ENCODE measurements at places on chromosomes 5 and 9.

DNA sequence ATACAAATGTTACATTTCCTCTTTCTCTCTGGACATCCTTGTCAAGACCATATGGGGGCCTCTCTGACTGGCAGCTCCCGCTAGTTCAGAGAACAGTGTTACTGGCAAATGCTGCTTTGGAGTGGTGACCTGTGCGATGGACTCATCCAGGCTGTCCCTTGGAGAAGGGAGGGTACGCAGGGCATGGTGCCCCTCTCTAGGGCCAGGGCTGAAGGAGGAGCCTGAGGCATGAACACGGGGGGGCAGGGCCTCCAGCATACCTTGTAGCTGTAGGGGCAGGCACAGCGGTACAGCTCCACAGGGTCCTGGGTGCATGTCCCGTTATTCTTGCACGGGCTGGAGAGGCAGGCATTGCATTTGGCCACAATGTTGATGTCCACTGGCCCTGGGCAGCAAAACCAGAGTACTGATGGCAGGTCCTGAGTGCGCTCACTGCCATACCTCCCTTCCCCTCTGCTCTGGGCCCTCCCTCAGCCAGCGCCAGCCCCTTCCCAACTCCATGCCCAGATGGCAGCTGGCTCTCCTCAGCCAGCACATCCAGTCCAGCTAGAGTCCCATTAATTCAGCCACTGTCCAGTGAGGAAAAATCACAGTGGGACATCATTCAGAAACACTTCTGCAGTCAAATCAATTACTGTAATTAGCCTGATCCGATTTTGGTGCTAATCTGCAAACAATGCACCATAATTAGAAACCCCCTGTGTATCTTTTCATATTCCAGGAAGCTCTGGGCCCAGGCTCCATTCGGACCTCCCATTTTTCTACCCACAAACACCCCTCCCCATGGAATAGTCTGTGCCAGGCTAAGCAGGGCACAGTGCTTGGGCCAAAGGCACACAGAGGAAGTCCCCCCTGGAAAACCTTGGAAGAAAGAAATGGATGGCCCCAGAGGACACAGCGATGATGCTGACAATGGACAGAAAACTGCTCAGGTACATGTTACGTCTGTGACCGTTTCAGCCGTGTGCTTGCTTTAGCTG, 128.8 kb upstream of the PANK3 start:
- no peak for DNase-seq

- DNase-seq, result peak; percentile 30
Measured at GRCh38 chr5:134226441-134227192, 744 bp upstream of the PPP2CA start.

DNA sequence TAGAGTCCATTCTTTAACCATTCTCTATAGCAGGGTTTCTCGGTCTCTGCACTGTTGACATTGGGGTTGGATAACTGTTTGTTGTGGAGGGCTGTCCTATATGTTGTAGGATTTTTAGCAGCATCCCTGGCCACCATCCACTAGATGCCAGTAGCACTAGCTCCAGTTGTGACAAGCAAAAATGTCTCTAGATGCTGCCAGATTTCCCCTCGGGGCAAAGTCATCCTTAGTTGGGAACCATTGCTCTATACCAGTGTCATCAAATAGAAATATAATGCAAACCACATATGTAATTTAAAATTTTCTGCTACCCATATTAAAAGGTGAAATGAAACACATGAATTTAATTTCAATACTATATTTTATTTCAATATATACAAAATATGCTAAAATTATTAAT, 2.9 kb downstream of the TTC23L start:
- no peak for DNase-seq

DNA sequence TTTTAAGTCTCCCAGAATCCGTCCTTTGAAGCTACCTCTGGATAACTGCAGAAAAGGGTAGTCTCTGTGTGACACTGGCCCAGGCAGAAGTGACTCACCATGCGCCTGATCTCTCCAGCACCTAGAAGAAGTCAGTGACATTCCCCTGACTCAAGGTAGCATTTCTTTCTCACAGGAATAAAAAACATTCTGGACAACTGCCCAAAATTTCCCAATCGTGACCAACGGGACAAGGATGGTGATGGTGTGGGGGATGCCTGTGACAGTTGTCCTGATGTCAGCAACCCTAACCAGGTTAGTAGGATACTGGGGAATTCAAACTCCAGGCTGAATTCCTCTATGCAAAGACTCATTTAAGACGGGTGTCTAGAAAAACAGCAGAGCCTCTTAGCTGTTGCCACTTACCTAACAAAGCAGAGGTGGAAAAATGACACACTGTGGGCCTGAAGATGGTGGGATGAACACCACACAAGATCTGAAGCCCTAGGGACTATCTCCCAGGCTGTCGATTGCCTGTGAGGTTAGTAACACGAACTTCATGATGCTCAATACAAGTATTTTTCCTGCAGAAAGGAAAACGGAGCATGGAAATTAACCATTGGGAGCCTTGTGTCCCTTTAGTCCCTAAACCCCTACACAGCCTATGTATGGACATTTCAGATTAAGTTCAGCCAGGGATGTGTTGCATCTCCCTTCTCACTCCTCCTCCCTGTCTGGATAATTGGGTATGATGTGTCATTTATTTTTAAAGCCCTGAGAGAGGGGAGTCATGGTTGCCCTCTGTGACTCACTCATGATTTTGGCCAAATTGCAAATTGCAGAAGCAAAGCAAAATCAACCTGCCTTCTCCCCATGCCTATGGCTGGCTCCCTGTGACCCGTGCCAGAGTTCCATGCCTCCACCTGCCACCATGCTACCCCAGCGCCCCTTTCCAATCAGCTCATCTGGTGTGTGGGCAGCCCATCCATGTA, 37.2 kb downstream of the THBS4 start:
- no peak for DNase-seq

DNA sequence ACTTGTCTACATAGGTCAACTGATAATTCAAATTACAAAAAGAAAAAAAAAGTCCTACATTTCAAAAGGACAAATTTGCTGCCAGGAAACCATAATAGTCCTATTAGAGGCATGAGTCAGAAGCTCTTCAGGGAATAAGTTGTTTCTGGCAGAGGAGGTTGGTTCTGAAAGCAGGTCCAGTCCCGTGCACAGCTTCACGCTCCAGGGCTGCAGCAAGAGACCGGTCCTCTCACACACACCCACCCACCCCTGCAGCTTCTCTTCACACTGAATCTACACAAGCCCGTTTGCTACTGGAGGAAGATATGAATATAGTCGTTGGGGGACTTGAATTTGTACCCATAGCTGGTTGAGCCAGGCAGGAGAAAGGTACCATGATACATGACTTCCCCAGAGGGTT, 36.9 kb upstream of the SLC1A3 start:
- DNase-seq, result peak; percentile 72
